SK-N-MC (cell line): ENCODE measurements at places on chromosomes 3 and 15.

GRCh38 chr3:50665081-50665840 lies 9.5 kb upstream of the DOCK3 start:
- DNase-seq = no peak

DNA sequence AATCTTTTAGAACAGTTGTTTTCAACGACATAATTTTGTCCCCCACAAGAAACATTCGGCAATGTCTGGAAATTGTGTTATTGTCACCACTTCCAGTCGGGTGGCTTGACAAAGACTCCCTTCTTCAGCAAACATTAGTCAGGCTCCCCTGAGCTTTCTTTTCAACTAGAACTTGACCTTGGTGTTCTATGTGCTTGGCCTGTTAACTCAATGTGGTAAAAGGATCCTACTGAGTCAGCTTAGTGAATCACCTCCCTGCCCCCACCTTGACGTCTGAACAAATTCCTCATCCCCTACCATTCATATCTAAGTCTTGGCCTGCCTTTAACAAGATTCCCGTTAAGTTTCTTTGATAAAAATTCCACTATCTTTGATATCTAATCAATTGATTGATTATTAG lies 465.0 kb upstream of the ROBO1 start:
- DNase-seq = no peak

DNA sequence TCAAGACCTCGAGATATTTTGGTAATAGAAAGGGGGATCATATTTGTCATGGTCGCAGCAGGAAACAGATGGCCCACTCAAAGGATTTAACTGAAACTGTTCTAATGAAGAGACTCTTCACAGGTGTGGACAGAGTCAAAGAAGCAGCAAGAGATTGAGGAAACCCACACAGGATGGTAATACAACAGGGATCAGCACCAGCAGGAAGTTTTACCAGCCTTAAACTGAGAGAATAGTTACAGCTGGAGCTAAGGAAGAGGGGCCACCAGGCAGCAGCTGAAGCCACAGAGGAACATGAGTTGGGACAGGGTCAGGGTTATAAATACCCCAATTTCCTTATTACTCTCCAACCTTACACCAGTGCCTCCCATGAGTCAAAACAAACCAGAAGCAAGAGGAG lies 131.8 kb upstream of the UBE2E2 start:
- no peak for DNase-seq

- DNase-seq = no peak
Measured at GRCh38 chr3:81666502-81667121, 94.8 kb downstream of the GBE1 start.

GRCh38 chr15:32778391-32779176 lies 60.8 kb downstream of the GREM1 start:
- DNase-seq = no peak

DNA sequence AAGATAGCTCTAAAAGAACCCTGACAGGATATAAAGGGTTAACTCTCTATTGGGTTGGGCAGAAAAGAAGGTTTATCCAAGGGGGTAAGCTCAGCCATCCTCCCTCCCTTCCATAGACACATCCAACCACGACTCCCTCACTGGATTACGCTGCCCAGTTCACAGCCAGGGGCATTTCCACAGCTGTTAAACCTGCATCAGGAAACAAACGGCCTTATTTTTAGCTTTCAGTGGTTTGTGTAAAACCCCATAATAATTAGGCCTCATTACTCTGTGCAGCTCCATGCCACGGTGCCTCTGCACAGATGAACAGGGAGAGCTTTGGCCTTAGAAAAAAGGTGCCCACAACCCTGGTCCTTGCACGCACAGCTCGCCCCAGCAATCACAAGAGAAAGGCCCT lies 110.6 kb downstream of the GABRB3 start:
- DNase-seq = no peak

DNA sequence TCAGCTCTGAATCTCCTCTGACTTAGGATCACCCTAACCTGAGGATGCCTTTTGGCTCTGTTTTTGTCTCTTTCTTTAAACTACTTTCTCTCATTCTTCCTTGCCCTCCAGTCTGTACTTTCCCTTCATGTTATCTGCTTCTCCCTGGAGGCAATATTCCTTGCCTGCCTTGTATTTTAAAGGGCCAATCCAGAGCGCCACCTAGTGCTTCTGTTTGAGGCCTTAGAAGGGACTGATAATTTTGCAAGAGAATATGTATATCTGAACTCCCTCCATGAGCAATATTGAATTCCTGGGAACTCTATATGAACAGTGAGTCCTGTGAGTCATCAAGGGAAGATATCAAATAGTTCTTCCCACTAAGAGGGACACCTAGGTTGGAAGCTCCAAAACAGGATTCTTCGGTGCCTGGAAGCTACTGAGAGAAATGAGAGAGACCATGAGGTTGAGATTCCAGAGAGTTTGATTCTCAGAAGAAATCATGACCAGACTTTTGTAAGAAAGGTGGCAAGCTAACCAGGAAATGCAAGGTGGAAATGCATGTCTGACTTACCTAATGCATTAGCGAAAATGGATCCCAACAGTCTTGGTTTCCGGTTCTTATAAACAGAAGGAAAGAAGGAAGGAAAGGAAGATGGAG lies 203.8 kb upstream of the CD96 start:
- DNase-seq = peak; percentile 78

DNA sequence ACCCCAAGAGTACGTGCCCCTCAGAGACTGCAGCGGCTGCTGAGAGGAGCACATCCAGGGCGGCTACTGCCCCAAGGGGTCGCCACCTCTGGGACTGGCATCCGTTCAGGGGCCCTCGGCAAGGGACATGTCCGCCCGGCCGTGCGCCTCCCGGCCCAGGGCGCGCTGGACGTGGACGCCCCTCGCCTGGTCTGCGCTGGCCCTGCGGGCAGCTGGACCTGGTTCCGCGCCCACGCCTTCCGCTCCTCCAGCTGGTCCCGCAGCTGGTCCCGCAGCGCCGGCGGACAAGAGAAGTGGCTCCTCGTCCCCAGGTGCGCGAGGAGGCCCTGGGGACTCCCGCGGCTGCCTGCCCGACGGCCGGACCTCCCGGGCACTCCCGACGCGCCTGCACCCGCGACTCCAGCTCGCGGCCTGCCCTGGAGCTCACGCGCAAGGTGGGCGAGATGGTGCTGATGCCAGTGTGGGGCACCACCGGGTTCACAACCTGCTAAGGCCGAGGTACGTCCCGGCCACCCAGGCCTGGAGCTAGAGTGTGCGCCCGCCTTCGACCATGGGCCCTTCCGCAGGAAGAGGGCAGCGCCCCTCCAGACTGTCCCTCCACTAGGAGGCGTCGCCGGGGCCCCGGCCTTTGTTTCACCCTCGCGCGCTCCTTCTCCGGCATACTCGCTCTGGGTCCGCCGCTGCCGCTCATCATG lies 14.4 kb upstream of the GP9 start:
- no peak for DNase-seq

DNA sequence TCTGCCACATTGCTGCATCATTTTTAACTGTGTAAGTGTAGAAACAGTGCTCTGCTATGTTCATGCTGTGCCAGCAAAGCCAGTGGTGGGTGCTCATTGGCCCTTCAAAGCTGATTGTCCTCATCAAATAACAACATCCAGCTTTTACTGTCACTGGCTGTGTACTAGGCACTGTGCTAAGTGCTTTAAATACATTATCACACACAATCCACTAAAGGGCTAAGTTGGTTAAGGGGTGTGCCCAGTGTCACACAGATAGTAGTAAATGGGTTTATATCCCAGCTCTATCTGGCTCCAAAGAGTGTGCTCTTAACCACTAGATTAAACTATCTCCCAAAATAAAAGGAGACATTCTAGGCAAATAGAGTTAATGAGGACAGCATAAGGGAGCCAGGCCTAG lies 7.7 kb downstream of the TUBGCP4 start:
- no peak for DNase-seq

DNA sequence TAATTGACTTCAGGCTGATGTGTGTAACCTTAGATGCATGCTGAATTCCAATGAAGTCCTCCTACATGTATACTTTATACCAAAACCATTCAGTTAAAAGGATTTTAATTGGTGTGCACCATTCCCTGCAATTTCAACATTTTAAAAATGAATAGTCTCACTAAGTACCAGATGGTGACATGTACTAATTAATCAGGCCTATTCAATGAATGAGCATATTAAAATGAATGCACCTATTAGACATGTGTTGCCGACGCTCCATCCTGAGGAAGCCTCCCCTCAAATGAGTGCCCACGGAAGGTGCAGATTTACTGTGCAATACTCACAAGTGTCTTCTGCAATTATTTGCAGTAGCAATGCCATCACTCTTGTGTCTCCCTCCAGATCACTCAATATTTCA lies 124.7 kb upstream of the TSPAN3 start:
- DNase-seq = no peak

DNA sequence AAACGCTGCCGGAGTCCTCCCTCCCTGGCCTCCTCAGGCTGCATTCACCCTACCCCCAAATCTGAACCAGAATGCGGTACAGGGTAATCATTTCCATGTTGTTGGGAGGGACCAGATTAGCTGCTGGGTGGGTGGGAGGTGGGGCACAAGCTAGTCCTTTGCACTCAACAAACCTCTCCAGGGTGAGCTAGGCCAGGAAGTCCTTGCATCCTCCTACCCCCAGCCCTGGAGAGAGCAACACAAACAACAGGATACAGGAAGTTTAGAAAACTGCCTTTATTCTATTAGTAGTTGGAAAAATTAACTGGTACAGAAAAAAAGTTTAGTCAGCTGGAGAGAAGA lies 702 bp upstream of the GPX1 start:
- DNase-seq = no peak

GRCh38 chr3:37392957-37393356 lies 218.6 kb upstream of the LRRFIP2 start:
- no peak for DNase-seq

GRCh38 chr15:86221119-86221518 lies 141.4 kb downstream of the AGBL1 start:
- no peak for DNase-seq

DNA sequence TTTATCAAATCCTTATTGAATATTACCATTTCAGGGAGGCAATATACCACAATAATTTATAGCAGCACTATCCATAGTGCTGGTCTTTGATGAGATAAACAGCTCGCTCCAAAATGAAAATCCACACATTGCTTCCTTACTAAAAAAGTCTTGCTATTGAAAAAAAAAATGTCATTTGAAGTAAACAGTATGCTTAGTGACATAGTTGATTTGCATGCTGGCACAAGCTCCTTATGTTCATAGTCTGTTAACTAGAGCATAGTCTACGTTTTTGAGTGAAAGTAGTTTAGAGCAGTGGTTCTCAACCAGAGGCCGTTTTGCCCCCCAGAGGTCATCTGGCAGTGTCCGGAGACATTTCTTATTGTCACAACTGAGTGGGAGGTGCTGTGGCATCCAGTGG lies 249.4 kb upstream of the PDZRN3 start:
- no peak for DNase-seq

DNA sequence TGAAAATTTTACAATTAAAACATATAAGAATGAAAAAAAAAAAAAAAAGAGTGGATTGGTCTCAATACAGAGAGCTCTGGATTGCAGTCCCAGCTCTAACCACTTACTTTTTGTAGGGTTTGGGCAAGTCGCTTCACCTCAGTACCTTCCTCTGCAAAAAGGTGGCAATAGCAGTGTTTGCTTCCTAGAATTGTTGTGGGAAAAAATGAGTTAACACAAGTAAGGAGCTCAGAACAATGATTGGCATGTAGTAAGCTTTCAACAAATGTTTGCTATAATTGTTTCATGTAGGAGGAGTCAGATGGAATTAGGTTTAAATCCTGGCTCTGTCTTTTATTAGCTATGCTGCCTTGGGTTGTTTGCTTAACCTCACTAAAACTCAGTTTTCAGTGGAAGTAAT lies 425.2 kb upstream of the TBL1XR1 start:
- DNase-seq = no peak

GRCh38 chr3:24764236-24764915 lies 269.7 kb upstream of the THRB start:
- DNase-seq = no peak

GRCh38 chr3:105806359-105806758 lies 62.5 kb downstream of the CBLB start:
- no peak for DNase-seq

GRCh38 chr15:64314456-64314855 lies 41.5 kb downstream of the CSNK1G1 start:
- peak; percentile 14 for DNase-seq

GRCh38 chr3:32440611-32441350 lies 49.1 kb downstream of the CMTM7 start:
- DNase-seq = no peak

- DNase-seq = no peak
Measured at GRCh38 chr15:50653156-50653743, 33.3 kb downstream of the TRPM7 start.
